ENCODE measurements at places on chromosomes 5 and 9.

- no peak for DNase-seq
These were observed 71.0 kb upstream of the FCN1 start for GRCh38 chr9:134988706-134989105.

- no peak for DNase-seq
These were observed 223.6 kb downstream of the NMUR2 start for GRCh38 chr5:152181461-152181860.

GRCh38 chr5:166257661-166258060 lies 2033.8 kb upstream of the WWC1 start:
- no peak for DNase-seq

DNA sequence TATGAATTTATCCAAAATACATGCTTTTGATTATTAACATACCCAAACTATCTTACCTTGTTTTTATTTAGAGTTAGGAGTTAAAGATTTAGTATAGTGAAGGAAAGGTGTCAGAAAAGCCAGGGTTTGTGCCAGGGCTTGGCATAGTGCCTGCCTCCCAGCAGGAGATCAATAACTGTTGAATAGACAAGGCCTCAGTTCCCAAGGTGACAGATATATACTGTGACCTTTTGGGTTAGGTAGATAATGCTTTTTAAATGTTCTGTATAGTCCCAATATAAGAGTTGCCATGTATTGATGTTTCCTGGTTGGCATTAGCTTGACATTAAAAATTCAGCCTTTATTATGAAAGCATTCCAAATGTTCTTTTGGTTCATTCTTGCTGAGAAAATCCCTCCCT lies 121.8 kb downstream of the MCTP1 start:
- DNase-seq, result no peak

- DNase-seq, result no peak
These were observed 83.7 kb downstream of the GALNT10 start for GRCh38 chr5:154273963-154274827.

- no peak for DNase-seq
These were observed 31.5 kb upstream of the NKD2 start for GRCh38 chr5:976849-977751.

DNA sequence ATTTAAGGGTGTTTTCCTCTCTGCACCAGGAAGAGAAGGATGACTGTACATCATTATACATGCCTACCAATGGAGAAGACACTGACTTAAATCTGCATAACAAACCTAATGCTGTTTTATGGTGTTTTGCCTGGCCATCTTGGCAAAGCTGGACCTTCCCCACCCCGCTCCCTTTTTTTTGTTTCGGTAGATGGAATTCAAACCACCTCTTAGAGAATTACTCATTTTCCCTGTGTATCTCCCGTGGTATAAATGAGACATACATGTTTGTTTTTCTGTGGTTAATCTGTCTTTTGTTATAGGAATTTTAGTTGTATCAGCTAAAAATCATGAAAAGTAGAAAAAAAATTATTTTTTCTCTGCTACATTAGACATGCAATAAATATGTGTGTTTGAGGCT lies 28.8 kb downstream of the IL12B start:
- no peak for DNase-seq

DNA sequence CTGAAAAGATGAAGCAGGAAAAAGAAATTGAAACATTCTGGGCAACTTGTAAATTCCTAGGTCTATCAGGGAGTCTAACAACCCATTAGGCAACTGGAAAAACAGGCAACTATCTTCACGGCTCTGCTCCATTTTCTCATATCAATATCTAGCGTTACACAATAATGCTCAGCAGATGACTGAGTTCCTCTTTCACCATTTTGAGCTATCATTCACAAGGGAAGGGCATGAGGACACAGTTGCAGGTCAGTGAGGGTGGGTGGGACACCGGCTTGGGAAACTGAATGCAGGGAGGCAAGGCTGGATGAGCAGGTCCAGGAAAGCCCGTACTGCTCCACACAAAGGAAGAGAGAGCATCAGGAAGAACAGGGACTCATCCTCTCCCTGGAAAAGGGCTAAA lies 67.0 kb downstream of the FRMD3 start:
- no peak for DNase-seq

- DNase-seq, result peak; percentile 69
These were observed 129.6 kb upstream of the CNTLN start for GRCh38 chr9:17005056-17005823.

DNA sequence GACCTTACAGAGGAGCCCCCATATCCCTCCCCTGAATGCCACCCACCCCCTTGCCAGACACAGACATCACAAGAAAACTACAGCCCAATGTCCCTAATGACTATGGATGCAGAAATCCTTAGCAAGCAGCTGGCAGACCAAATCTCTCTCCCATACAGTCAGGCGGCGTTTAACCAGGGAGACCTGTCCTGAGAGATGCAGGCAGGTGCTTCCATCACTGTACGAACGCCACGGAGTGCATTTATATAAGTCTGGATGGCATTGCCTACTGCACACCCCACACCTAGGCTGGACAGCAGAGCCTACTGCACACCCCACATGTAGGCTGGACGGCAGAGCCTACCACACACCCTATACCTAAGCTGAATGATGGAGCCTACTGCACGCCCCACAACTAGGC lies 34.4 kb upstream of the SARDH start:
- DNase-seq, result no peak

DNA sequence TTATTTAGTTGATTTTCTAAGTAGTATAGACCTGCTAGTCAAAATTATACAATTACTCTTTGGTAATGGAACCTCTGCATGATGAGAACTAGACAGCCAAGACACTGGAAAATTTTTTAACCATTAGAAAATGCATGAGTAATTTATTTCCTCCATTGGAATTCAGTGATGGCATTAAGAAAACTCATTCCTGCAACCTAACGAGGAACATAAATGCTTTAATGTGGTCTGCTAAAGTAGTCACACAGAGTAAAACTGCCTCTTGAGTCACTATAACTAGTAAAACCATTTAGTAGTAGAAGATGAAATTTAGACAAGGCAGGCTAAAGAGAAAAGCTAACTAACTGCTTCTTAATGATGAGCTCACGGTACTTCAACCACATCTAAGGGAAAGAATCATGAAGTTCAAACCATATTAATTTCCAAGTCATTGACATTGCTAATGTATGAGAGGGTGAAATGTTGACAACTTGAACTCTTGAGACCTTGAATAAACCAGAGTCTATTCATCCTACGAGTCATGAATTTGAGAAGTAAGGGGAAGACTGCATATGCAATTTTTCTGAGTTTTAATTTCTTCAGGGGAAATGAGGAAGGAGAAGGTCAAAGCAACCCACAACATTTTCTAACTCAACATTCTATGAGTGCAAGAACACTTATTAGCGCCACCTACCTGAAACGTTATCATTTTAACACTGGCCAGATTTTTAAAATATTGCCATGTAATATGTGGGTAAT lies 74.4 kb downstream of the GLIS3 start:
- no peak for DNase-seq

DNA sequence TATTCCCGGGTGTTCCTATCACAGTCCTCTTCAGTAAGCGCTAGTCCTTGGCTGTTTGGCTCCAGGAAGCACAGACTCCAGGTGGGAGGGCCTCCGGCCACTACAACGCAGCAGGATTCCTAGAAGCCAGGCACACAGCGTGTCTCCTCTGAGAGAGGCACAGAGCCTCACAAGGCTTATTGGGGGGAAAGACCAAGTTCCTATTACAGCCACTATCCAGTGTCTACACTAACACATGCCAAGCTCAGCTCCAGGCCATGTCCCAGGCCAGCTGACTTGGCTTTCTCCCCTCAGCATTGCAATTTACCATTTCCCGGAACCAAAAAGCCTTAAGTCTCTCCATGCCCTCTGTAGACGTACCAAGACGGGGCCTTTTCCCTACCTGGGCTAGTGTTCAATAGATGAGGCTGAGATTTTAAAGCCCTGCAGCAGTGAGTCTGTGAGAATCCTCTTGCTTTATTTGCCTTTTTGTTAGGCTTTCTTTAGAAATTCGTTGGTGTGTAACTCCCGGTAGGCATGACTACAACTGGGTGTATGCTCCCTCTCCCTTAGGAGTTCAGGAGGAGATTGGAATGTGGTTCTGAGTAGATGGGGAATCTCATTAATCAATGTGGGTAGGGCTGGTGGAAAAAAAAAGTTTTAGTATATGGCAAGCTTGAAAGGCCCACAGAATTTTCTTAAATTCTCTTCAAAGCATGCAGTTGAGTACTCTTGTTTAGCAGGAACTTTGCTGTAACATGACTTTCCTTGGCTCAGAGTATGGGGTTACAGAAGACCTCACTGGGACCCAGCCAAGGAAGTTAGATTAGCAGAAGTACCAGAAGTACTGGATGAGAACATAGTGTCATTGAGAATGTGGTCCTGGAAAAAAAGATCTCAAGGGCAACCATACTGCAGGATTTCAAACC lies 84.3 kb upstream of the SLC1A3 start:
- DNase-seq, result no peak

DNA sequence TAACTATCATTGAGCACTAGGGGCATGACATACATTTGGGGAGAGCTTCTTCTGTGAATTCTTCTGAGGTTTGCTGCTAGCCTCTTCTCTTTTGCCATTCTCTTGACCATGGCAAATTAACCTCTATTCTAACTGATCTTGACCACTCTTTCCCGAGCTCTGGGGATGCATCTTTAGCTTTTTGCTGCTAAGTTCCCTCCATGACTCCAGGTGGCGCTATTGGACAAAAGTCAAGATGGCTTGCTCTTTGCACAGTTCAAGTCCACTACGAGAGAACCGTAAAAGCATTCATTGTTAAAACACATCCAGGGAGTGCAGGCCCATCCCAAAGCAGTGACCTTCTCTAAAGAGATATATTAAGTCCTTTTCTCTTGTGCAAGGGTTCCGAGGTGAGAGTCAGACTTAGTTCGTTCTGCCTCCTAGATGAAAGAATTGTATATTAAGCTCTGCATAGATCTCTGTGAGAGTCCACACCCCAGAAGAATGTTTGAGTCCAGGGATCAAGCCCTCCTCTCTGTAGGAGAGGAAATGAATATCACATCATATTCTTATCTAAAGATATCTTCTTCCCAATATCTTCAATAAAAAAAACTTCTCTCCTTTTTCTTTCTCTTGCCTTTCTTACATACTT lies 1152.9 kb upstream of the CDH6 start:
- DNase-seq, result peak; percentile 81

DNA sequence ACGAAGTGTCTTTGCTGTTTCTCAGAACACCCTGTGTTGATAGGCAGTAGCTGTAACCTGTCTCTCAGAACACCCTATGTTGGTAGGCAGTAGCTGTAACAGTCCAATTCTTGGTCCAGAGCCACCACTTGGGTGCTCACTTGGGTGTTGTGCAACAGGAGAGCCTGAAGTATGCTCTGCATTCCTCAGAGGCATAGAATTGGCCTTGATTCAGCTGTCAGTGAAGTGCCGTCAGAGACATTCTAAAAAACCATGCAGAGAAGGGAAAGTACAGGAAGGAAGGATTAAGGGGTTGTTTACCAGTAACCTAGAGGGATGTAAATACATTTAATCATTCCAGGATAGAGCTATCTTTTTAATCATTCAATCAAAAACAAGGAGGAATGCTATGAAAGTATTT lies 231.2 kb downstream of the ARRDC3 start:
- peak; percentile 33 for DNase-seq

GRCh38 chr5:103364074-103364473 lies 105.5 kb downstream of the MACIR start:
- DNase-seq, result no peak

DNA sequence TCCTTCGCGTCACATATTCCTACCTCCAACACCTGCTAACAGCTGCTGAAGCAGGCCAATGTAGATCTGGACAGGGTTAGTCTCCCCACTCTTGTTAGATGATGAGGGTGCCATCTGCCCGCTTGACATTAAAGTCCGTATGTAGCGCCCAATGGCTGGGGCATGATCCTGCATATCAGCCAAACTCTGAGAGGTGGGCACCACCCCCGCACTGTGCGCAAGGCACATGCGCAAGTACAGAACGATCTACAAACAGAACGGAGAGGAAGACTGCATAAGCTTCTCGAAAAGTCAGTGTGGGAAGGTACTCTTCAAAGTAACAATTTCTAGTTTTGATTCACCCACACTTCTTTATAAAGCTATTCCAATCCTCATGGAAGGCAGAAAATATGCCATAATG lies 69.8 kb downstream of the ECPAS start:
- no peak for DNase-seq

DNA sequence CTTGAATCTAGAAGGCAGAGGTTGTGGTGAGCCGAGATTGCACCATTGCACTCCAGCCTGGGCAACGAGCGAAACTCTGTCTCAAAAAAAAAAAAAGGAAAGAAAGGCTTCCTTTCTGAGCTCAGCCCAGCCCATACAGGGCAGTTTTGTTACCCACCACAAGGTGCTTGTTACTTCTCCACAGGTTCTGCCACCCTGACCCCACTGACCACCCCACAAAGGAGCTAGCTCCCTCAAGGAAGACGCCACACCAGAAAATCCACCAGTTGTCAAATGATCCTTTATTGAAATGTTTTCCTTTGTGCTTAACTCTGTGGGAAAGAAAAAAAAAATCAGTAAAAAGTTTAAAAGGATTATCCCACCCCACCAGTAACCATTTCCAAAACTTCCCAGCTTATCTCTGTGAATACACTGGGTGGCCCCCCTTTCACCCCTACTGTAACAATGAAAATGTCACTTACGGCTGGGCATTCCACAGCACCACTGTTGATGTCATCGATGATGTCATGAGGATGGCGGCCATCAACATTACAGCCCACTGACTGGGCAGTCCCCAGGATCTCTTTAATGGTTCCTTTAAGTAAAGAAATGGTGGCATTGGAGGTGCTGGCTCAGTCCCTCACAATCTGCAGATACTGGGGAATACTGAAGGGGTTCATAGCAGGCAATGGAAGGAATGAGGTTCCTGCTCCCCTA lies 3.6 kb downstream of the RPL12 start:
- DNase-seq, result no peak

DNA sequence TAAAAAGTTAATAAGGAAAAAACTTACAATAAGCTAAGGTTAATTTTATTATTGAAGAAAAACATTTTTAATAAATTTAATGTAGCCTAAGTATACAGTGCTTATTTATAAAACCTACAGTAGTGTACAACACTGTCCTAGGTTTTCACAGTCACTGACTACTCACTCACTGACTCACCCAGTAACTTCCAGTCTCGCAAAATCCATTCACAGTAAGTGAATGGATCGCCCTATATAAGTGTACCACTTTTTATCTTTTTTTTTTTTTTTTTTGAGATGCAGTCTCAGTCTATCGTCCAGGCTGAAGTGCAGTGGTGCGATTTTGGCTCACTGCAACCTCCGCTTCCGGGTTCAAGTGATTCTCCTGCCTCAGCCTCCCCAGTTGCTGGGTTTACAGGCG lies 47.7 kb downstream of the FNIP1 start:
- no peak for DNase-seq

DNA sequence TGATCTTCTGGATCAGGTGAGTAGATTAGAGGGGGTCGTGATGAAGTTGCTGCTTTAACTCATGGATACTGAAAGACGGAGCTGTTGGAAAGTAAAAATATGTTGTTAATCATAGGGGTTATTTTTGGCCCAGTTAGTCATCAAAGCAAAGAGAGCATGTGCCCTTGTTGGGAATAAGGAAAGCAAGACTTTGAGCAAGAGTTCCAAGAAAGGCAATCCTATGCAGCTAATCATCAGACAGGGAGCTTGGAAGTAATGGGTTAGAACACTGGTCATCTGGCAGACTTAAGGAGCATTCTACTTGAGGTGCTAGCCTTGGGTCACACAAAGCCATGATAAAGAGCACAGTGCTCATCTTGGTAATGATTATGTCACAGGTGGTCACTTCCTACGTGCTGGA lies 18.3 kb downstream of the ASPN start:
- DNase-seq, result no peak

GRCh38 chr5:157596487-157596886 lies 20.9 kb upstream of the ADAM19 start:
- DNase-seq, result no peak
